NCI-H2171 (cell line): ENCODE measurements at places on chromosomes 1 and 21.

DNA sequence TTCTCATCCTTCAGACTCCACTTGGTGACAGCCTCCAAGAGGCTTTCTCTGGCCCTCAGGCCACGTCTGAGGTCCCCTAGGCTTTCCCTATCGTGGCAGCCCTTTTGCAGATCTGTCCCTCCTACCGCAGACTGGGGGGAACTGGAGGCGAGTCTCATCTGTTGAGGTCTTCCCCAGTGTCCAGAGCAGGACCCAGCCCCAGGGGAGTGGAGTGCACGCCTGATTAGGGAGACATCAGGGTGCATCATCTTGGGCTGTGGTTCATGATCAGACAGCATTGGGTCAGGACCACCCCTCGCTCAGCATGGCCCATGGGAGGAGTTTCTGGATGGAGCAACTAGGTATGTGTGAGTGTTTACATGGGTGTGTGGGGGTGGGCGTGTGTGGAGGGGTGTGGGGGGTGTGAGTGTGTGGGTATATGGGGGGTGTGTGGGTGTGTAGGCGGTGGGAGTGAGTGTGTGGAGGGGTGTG, 8.5 kb upstream of the MATN1 start:
- DNase-seq = no peak

DNA sequence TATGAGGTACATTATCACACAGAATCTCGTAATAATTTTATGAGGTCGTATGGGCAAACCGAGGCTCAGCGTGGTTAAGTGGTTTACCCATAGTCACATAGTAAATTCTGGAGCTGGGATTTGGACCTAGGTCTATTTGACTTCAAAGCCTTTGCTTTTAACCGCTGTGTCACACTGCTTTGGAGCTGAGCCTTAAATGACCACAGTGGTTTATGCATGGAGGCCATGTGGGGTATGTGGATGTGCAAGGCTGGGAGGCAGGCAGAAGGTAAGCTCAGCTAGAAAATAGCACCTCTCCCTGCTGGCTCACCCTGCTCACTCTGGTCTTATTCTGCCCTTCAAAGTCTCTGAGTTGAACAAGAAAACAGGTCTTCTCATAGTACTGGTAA, 269.5 kb downstream of the TRABD2B start:
- no peak for DNase-seq

GRCh38 chr1:215594640-215595039, 27.5 kb downstream of the KCTD3 start:
- DNase-seq = no peak

DNA sequence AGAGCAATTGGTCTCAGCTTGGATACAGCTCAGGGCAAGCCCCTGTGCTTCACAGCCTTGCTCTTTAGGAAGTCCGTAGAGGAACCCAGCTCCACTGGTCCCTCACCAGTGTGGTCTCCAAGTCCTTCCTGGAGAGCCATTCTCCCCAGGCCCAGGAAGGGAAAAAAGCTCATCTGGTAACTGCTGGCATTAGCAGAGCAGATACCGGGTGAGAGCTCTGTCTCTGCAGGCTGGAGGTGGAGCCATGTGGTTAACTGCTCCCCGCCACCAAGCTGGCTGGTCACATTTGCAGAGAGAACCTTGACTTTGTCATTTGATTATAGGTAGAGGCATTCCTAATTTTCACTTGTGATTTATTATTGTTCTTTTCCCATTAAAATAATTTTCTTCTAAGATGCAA, 169.6 kb downstream of the ROR1 start:
- DNase-seq = no peak

DNA sequence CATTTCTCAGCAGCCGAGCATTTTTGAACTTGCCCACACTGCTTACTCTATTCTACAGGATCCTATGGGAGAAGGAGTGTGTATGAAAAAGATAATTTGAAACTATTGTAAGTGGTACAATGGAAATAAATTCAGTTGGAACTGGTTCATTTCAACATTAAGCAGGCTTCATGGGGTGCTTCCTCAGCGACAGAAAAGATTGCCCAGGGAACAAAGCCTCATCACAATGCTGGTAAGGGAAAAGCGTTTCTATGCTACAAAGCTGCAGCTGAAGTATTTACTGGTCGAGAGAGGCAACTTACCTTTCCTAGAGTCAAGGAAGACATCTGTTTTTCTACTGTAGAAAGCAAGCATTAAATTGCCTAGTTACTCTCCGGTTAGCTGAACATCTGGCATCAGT, 568.2 kb upstream of the ZP4 start:
- DNase-seq = no peak

DNA sequence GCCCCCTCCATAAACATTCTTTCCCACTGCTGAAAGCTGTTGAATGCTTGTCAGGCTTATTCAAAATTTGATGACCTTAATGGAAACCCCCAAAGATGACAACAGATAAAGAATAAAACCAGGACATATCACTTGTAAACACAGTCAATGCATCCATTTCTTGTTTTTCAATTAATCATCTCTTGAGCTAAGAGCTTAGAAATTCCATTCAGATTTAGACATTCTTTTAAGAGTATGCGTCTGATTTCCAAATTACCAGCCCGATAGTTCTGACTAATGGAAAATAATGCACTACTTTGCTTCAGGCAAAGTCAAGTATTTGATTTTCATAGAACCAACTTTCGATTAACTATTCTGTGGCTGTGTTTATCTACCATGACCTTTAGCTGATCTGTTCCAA, 100.6 kb upstream of the RUNX1 start:
- DNase-seq = no peak

DNA sequence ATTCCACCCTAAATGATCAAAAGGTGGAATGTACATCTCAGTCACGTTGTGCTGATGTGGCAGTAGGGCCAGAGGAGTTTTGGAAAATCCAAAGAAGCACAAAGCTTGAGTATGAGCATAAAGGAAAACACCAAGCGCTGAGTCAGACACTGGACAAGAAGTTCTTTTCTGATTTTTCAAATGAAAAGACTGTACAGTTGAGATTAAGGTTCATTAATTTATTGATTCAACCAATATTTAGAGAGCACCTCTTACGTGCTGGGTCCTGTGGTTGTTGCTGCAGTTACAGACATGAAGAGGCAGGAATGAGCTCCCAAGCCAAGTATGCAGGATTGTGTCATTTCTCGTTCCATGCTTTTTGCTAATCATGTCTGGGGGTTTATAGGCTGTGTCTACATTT, 28.9 kb upstream of the APP start:
- no peak for DNase-seq

GRCh38 chr1:188489336-188490112, 1660.8 kb downstream of the PLA2G4A start:
- no peak for DNase-seq

GRCh38 chr21:43343992-43344886, 82.7 kb downstream of the SIK1 start:
- no peak for DNase-seq

GRCh38 chr1:67372898-67373297, 57.3 kb downstream of the SERBP1 start:
- DNase-seq = no peak

- DNase-seq = no peak
Observed at GRCh38 chr1:50424884-50425375, 1.7 kb upstream of the DMRTA2 start.

- no peak for DNase-seq
Observed at GRCh38 chr1:194214735-194215134, 1028.3 kb upstream of the B3GALT2 start.

GRCh38 chr1:12619792-12620487, 1.9 kb upstream of the DHRS3 start:
- DNase-seq = peak; percentile 69

- DNase-seq = no peak
Observed at GRCh38 chr21:41604583-41605041, 96.7 kb upstream of the TMPRSS2 start.

DNA sequence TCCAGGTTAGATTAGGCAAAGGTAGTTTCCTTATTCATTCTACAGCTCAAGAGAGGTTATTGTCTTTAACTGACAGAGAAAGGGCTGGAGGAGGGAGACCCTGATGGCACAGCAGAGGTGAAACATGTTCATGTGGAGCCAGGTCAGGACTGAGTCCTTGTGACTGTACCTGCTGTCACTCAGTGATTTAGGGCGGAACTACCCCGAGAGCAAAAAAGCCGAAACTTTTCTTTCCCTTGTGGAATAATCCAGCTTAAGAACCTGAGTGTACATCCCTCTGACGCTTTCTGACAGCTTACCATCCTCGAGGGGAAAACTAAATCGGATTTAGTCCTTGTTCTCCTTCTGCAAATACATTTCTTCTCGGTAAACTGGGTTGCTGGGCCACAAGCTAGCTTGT, 273.2 kb downstream of the BACH1 start:
- DNase-seq = no peak

- DNase-seq = no peak
Observed at GRCh38 chr21:46559291-46559983, 45.4 kb downstream of the S100B start.

- DNase-seq = no peak
Observed at GRCh38 chr1:30741239-30741894, 16.2 kb downstream of the LAPTM5 start.

DNA sequence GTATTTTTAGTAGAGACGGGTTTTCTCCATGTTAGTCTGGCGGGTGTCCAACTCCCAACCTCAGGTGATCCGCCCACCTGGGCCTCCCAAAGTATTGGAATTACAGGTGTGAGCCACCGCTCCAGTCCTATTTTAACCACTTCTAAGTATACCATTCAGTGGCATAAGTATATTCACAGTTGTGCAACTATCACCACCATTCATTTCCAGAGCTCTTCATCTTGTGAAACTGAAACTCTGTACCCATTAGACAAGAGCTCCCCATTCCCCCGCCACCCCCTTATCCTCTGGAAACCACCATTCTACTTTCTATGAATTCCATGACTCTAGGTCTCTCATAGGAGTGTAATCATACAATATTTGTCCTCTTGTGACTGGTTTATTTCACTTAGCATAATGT, 40.2 kb upstream of the CAMTA1 start:
- DNase-seq = no peak

DNA sequence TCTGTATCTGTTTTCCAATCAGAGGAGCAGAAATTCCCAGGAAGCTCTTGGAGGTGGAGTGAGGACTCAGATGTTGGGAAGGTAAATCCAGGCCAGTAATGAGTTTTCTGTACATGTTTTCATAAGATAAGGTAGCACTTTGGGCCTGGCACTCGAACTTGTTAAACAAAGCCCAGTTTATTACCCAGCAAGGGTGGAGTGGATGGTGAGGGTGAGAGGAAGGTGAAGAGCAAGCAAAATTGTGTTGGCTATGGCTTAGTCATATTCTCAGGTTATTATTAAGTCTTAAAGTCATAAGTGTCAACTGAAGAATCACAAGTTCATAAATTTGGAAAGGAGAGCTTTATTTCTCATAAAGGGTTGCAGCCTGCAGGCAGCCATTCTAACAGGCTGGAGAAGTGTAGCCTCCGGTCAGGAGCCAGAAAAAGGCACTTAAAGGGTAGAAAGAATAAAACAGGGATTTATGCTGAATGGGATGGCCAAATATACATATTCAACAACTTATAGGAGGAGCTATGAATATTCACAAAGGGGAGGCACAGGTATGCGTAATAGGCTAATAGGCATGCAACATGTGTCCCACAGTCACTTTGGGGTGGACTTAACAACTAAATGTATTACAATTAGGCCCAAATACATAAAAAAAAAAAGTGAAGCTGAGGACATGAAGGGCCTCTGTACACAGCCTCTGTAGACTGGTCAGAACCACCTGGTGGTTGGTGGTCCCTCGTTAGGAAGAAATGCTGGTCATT, 523.9 kb downstream of the LMO4 start:
- no peak for DNase-seq

DNA sequence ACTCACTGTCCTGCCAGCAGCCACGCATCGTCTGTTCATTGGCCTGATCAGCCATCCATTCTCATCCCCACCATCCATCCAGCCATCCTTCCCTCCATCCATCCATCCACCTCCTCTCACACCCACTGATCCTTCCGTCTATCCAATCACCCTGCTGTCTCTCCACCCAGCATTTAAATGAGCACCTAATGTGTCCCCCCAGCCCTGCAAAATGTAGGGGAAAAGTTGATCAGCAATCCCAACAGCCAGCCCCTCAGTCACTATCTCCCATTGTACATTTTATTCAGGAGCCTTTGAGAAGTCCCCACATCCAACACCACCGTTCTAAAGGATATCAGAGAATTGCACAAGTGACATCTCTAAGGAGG, 11.1 kb upstream of the DDOST start:
- no peak for DNase-seq

GRCh38 chr1:84450910-84451309, 28.2 kb upstream of the RPF1 start:
- no peak for DNase-seq

DNA sequence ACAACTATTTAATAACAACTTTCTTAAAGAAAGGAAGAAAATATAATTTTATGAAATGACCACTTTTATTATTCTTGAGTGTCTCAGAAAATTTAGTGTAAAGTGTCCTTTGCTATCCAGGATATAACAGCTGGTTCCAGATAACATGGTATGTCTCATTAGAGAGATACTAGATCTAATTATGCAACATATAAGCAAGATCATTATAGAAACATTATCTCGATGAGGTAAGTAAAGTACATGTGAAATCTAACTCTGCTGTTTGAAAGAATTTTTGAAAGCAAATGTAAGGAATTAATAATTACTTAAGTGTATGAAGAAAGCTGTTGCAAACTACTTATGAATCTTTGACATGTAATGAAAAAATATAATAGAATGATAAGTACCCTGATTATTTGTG, 887.4 kb upstream of the CXADR start:
- no peak for DNase-seq

- DNase-seq = no peak
Observed at GRCh38 chr1:70438529-70438928, 27.5 kb downstream of the CTH start.

GRCh38 chr1:178739285-178740045, 14.4 kb downstream of the RALGPS2 start:
- no peak for DNase-seq

- peak; percentile 78 for DNase-seq
Observed at GRCh38 chr1:33255347-33256220, 708 bp upstream of the ZNF362 start.

DNA sequence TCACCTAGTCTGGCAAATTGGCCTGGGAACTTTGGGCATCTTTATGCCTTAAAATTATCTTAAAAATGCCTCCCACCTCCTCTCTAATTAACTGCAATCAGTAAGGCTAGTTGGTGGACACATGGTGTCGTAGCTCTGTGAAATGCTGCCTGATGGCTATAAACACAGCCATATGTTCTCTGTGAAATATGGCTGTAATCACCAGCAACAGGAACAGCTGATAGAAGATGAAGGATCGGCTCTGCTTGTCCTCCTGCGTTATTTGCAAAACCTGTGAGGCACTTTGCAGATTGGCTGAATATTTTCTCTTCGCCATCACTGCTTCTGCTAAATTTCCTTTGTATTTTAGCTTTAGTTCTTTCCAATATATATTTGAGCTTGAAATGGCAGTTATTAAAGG, 419.6 kb downstream of the RWDD3 start:
- DNase-seq = peak; percentile 5

- DNase-seq = no peak
Observed at GRCh38 chr1:241985787-241986186, 13.1 kb downstream of the MAP1LC3C start.
